ENCODE measurements at places on chromosomes 1 and 21.

DNA sequence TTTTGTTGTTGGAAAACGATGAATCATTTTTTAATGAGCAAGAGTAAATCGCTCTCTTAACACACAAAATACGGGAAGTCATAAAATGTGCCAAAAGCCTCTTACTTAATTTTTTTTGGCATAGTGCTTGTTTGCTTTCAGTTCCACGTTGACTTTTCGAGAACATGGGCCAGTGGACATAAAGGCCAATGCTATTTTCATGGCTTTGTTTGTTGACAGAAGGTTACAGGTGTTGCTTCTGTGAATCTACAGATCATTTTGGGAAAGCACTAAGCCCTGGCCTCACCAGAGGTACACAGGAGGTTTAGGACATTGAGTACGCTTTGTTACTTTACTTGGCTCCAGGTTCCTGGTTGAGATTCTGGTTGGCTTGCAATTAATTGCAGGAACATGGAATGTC is 199.4 kb upstream of the HMCN1 start:
- H3K27me3 ChIP-seq, result no peaks in the 10 kb centered on the region
- DNase-seq, result no peak

DNA sequence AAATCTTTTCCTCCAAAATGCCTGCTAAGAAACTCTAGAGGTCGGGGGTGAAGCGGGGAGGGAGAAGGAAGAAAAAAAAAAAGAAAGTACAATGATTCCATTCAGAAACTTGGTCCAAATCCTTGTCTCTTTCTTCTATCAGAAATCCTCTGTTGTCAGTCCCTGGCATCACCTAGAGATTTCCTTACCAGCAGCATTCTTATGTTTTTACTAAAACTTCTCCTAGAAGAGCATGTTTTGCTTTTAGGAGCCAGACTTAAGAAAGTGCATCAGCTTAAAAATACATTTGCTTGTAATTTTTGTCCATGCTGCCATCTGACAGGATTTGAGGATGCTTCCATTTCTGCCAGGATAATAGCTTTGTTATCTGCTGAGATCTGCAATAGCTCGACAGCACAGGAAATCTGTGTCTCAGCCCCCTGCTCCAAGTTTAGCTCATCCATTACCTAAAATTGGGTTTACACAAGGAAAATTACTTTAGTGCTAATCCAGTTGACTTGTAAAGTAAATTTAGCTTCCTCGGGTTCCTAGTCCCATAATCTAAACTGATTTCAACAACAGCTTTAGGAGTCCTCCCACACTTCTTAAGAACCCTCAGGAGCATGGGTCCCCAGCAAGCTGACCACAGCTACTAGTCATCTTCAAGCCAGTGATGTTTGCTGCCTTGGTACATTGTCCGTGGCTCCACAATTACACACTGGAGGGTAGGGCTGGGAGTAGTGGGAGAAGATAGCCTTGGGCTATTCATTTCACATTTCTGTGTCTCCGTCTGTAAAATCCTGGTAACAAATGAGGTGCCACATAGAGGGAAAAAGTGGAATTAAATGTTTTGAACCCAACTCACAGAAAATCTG is 92.3 kb upstream of the UBE2U start:
- H3K4me3 ChIP-seq, result no peak overlapping the region
- no peaks in the 10 kb centered on the region for H3K4me1 ChIP-seq

DNA sequence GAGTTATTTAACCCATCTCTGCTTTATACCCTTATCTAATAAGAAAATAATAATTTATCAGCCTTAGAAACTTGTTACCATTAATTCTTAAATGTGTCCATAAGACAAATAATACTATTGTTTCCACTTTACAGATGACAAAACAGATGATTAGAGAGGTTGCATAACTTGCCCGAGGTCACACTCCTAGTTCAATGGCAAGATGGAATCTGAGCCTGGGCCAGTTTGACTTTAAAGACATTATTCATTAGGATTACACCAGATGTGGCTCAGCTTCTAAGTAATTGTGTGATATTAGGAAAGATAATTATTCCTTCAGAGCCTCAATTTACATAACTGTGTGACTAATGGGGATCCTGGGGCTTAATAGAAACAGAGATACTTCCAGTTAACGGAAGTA is 42.3 kb upstream of the KCNK2 start:
- no peak overlapping the region for H3K4me3 ChIP-seq
- no peak for DNase-seq
- H3K4me1 ChIP-seq, result no peaks in the 10 kb centered on the region
- no peaks in the 10 kb centered on the region for H3K27me3 ChIP-seq
- H3K27ac ChIP-seq, result no peak overlapping the region

DNA sequence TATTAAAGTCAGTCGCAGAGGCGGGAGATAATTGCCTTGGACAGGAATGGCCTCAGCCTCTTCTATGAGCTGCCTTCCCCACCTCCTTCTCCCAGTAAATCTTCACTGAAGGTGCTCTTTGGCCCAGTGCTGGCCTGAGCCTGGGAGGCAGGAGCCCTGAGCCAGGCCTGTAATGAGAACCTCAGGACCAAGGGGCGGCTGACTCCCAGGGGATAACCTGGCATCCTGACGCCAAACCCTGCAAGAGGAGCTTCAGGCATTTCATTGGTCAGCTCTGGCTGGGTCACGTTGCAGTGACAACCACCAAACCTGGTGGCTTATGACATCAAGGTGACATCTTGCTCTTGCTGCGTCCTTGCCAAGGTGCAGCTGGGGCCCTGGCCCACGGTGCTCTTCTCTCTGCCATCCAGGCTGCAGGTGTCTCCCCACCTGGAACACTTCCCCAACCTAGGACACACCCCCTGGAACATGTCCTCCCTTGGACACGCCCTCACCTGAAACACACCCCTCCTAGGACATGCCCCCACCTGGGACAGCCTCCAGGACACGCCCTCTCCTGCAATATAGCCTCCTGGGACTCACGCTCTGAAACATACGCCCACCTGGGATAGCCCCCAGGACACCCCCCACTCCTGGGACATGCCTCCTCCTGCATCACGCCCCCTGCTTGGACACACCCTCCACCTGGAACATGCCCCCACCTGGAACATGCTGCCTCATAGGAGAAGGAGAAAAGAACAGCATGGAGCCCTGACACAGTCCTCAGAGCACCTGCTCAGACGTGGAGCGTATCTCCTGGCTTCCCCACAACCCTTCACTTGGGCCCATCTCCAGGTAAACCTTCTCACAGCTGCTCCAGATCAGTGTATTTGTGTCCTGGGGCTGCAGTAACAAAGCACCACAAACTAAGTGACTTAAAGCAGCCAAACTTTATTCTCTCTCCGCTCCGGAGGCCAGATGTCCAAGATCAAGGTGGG is 333.6 kb downstream of the NPHP4 start:
- H3K4me3 ChIP-seq, result no peak overlapping the region
- no peaks in the 10 kb centered on the region for H3K36me3 ChIP-seq
- no peak for DNase-seq
- no peaks in the 10 kb centered on the region for H3K27me3 ChIP-seq
- H3K4me1 ChIP-seq, result peaks cover 10% of the 10 kb centered on the region
- H3K27ac ChIP-seq, result no peak overlapping the region

GRCh38 chr1:239197871-239198270 is 188.5 kb upstream of the CHRM3 start:
- H3K27ac ChIP-seq, result no peak overlapping the region
- no peak for DNase-seq
- no peak overlapping the region for H3K4me3 ChIP-seq
- no peaks in the 10 kb centered on the region for H3K36me3 ChIP-seq
- H3K27me3 ChIP-seq, result no peaks in the 10 kb centered on the region

- no peak for DNase-seq
- no peaks in the 10 kb centered on the region for H3K36me3 ChIP-seq
- H3K27me3 ChIP-seq, result no peaks in the 10 kb centered on the region
- peaks cover 5% of the 10 kb centered on the region for H3K4me1 ChIP-seq
- H3K27ac ChIP-seq, result no peak overlapping the region
These were observed 14.8 kb upstream of the KIF1B start for GRCh38 chr1:10195570-10195969.

GRCh38 chr1:202615501-202616354 is 94.5 kb downstream of the SYT2 start:
- no peaks in the 10 kb centered on the region for H3K27me3 ChIP-seq
- peak; percentile 80 for DNase-seq
- H3K27ac ChIP-seq, result peak overlapping the region; percentile 1
- peaks cover 4% of the 10 kb centered on the region for H3K36me3 ChIP-seq
- peaks cover 38% of the 10 kb centered on the region for H3K4me1 ChIP-seq

- H3K4me1 ChIP-seq, result no peaks in the 10 kb centered on the region
- no peaks in the 10 kb centered on the region for H3K27me3 ChIP-seq
- no peaks in the 10 kb centered on the region for H3K36me3 ChIP-seq
- DNase-seq, result no peak
- no peak overlapping the region for H3K4me3 ChIP-seq
These were observed 160.3 kb upstream of the FMN2 start for GRCh38 chr1:239931341-239931740.

DNA sequence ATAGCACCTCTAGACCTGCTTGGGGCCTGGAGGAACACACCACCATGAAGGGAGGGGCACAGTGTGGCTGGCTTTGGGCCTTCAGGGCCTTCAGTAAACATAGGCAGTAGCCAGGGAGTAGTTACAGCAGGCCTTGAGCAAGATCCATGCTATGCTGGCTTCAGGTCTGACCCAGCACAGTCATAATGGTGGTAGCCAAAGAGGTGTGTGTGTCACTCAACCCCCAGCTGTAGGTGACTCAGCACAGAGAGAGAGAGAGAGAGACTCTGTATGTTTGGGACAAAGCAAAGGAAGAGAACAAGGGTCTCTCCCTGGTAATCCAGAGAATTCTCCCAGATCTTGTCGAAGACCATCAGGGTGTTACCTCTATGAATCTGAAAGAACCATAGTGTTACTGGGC is 250.5 kb upstream of the PKN2 start:
- H3K27me3 ChIP-seq, result no peaks in the 10 kb centered on the region
- no peak overlapping the region for H3K4me3 ChIP-seq
- no peaks in the 10 kb centered on the region for H3K4me1 ChIP-seq
- no peaks in the 10 kb centered on the region for H3K36me3 ChIP-seq

- no peaks in the 10 kb centered on the region for H3K36me3 ChIP-seq
- no peak for DNase-seq
- H3K27ac ChIP-seq, result no peak overlapping the region
- H3K4me3 ChIP-seq, result no peak overlapping the region
These were observed 22.2 kb upstream of the MYOC start for GRCh38 chr1:171674431-171675405.

Measured in spinal cord (tissue), 10 donors.